DMS53 (cell line): ENCODE measurements at places on chromosomes 7 and 10.

- DNase-seq: no peak
Observed at GRCh38 chr7:2761131-2761624, 73.2 kb downstream of the AMZ1 start.

DNA sequence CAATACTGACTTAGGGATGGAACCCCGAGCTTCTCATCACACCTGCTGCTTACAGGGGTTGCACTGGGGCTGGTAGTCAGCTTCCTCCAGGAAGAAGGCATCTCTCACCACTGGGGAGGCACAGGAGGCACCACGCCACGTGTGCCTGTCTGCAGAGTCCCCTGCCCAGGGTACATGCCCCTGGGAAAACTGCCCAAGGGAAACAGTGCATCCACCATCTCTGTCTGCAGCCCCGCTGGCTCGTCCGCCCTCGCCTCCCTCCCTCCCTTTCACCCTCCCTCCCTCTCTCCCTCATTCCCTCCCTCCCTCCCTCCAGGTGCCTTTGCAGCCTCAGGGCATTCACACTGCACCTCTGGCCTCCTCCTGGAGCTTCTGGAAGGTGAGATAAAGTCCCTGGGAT, 101.1 kb downstream of the PTPRE start:
- DNase-seq: no peak

- no peak for DNase-seq
Observed at GRCh38 chr7:55423891-55424290, 58.8 kb downstream of the LANCL2 start.

DNA sequence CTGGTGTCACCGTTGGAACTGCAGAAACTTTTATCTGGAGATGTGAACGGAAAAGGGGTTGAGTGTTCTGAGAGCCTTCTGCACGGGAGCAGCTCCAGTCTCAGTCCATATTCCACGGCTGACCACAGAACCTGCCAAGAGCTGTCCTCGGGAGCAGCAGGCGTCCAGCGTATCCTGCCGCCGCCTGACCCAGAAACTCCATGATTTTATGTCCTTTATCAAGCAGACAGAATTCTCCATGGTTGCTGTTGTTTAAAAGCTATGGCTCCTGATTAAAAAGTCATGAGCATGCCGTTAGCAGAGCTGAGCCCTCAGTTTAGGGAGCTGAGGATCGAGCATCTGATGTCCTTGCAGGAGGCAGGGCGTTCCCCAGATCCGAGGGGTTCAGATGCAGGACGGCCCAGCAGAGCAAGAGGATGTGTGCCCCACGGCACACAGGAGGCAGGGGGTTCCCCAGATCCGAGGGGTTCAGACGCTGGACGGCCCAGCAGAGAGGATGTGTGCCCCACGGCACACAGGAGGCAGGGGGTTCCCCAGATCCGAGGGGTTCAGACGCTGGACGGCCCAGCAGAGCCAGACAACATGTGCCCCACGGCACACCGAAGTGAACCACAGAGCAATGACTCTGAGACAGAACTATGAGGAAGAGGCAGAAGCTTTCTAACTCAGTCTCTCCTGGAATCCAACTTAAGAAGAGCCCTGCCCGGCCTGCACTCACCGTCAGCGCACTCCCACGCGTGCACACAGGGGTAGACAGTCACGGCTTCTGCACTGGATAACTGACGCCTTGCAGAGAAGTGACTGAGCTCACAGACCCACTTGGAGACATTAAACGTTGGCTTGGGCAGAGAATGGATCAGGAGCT, 96.4 kb downstream of the WDR37 start:
- DNase-seq: no peak
